Muscle of arm (tissue), 14 donors: ENCODE measurements at places on chromosomes 12 and 14. TPM values are rescaled to one million over a fixed set of nuclear protein-coding genes. Genes with fewer than 3 reads are reported as not detected.

Gene KLRC2
- 0.39 TPM for polyA plus RNA-seq

Gene HOXC10
- not detected for polyA plus RNA-seq

Gene ACSM4
- polyA plus RNA-seq: 0.20 TPM

GRCh38 chr12:66848967-66849366 is 170.1 kb upstream of the GRIP1 start:
- no peak for DNase-seq

DNA sequence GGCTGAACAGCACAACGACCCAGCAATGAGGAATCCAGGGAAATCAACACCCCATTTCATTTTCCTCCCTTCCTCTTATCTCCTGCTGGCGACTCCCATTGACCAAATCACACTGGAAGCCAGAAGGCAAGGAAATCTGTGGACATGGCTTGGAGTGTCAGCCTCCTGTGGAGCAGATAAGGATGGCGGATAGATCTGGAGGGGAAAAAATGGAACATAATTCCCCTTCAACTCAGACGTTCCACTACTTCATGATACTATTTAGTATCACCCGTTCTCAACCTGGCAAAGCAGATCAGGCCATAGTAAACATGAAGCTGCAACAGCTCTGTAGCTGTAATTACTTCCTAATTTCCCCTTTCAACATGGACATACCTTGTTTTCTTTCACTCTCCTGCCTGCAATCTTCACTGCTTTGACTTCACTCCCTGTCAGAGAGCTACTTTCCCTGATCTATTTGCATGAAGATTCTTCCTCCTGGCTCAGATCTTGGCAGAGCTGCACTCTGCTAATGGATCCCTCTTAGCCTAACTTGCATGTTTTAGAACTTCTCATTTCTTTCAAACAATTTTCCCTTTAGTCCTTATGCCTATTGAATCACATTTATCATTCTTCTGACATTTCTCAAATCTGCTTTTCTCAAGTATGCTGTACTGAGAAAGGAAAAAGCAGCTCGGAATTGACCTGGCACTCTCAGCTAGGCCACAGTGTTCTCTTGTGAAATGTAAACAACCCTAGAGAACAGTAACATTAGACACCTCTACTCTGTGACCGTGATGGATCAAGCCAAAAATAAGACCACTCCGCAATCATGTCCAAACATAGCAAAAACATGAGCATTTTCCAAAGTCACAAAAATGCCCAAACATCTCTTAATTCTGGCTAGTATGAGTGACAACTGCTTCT is 135.1 kb downstream of the ETNK1 start:
- no peak for DNase-seq

Gene NAV3
- 14.4 TPM for polyA plus RNA-seq

GRCh38 chr14:77265561-77266335 is 5.3 kb downstream of the NGB start:
- DNase-seq: no peak

- no peak for DNase-seq
Measured at GRCh38 chr14:38505221-38505972, 249.5 kb upstream of the CLEC14A start.

- DNase-seq: no peak
Measured at GRCh38 chr12:46367351-46368029, 5.1 kb downstream of the SLC38A2 start.

DNA sequence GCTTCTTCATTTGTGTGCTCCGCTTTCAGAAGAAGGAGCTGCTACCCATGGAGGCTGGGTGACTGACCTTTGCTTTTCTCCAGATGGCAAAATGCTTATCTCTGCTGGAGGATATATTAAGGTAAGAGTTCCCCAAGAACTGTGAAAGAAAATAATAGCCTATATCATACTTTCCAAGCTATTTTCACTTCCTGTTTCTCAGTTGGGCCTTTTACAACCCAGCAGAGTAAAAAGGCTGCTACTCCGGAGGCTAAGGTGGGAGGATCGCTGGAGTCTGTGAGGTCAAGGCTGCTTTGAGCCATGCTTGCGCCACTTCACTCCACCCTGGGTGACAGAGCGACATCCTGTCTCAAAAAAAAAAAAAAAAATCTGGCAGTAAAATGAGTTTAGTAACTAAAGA is 82.1 kb downstream of the APAF1 start:
- no peak for DNase-seq

Gene MMP14
- polyA plus RNA-seq: 114 TPM

- no peak for DNase-seq
Measured at GRCh38 chr12:44174053-44174452, 338.2 kb downstream of the TMEM117 start.

DNA sequence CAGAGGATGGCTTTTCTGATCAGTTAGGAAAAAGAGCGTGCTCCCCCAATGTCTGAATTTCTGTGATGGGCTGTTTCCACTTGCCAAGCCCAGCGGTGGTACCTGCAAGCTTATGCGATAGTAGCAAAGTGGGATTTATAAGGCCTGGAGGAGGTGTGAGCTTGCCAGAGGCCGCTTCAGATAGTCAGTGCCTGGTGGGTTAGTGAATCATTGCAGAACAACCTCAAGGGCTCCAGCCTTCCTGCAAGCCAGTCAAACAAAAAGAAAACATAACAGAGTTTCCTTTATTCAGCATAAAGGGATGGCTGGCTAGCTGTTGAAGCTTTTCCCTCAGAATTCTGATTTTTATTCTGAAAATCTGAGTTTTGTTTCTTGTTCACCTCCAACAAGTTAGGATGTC is 7.6 kb upstream of the BMP4 start:
- no peak for DNase-seq

DNA sequence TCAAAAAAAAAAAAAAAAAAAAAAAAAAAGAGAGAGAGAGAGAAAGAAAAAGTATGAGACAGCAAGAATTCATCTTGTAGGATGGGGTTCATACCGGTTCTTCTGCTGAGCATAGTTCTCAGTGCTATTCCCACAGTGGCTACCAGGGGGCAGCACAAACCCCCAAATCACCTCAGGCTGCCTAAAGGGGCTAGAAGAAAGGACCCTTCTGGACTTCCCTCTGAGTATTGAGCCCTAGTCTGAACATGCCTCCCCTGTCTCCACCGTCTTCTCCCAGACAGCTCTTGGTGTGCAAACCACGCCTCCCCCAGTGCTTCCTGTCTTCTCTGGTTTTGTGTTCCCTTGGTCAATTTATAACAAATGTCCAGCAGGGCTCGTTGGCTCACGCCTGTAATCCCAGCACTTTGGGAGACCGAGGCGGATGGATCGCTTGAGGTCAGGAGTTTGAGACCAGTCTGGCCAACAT is 31.3 kb upstream of the SMUG1 start:
- peak; percentile 84 for DNase-seq

DNA sequence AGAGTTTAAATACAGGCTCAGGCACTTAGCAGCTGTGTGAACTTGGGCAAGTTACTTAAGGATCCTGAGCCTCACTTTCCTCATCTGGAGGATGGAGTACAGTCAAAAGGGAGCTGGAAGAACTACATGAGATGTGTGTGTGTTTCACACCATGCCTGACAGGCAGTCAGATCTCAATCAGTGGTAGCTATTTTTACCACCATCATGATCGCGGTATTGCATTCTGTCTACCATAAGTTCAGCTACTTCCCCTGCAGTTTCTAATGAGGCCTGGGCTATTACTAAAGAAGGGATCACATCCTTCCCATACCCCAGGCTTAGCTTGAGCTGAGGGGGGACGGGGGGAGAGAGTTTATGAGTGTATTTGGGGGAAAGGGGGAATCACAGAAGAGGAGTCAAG is 7.0 kb downstream of the AQP6 start:
- no peak for DNase-seq

Gene KRT79
- not detected for polyA plus RNA-seq

GRCh38 chr14:100532906-100533655 is 54.1 kb downstream of the BEGAIN start:
- DNase-seq: no peak

- DNase-seq: peak; percentile 72
Measured at GRCh38 chr14:25750436-25750835, 700.5 kb upstream of the STXBP6 start.

DNA sequence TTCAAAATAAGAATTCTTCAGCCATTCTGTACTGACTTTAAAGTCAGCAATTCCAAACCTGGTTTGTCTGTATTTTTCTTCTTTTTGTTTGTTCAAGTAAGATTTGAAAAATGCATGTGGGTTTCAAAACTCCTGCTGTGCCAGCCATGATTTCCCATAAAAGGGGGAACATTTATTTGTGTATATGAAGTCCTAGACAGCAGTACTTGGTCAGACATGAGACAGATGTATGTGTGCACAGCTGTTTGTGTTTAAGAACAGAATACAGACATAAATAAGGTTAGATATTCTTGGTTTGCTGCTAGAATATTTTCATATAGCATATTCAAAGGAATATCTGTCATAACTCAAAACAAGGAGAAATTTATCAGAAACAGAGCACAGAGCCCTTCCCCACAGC is 236.0 kb downstream of the ADAMTS20 start:
- DNase-seq: no peak

DNA sequence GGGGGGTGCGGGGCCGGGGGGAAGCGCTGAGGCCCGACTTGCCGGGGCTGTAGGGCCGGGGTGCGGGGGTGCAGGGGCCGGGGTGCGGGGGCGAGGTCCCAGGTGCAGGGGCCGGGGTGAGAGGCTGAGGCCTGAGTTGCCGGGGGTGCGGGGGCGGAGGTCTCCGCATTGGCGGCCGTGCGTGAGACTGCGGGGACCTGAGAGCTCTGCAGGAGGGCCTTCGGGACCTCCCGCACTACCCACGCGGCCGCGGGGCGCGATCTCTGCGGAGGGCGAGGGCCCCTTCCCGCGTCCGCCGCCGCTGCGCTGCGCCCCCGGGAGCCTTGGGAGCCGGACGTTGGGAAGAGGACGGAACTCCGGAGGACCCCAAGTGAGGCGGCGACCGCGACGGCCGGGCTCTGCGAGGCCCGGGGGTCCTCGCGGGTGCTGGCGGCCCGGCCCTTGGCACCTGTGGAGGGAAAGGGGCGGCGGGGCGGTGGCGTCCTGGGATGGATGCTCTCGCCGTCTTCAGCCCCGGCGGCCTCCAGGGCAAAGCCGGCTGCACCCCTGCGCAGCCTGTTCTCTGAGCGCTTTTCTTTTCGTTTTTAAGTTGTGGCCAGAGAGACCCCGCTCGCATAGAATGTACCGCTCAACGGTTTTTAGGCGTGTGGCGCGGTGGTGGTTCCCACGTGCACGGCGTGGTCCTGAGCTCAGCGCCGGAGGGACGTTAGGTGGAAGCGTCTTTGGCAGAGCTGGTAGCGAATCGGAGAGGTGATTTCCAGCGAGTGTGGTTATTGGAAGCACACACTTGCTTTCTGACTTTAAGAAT is 1.3 kb downstream of the PIWIL1 start:
- no peak for DNase-seq

DNA sequence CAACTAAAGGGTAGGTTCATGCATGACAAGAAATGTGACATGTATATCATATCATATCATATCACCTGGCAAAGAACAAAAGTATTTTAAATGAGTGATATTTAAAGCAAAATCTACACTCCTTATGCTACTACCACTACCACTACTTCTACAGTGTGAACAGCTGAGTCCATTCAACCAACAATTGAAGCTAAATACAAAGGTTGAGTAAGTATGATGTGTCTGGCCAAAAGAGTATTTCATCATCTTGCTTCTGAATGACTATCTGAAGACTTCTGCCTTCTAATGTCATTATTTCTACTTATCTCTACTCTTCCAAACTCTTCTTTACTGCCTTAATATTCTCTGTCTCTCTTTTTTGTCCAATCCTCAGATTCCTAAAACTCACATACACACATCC is 292.6 kb upstream of the CAND1 start:
- DNase-seq: no peak

Gene TAS2R50
- polyA plus RNA-seq: not detected

DNA sequence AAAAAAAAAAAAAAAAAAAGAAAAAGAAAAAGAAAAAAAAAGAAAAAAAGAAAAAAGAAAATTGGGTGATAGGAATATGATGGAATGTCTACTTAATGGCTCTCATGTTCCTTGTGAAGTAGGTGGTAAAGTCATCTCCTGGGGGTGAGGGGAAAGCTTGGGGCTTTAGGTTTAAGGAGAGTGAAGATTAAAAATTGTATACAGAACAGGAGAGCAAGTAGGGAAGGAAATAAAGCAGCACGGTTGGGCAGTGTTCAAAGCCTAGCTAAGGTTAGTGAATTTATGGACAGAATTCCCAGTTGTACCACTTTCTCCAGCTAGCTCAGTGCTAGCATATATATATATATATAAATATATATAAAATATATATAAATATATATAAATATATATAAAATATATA is 40.0 kb upstream of the SLC2A13 start:
- no peak for DNase-seq

GRCh38 chr14:75141967-75142366 is 15.1 kb upstream of the NEK9 start:
- no peak for DNase-seq

DNA sequence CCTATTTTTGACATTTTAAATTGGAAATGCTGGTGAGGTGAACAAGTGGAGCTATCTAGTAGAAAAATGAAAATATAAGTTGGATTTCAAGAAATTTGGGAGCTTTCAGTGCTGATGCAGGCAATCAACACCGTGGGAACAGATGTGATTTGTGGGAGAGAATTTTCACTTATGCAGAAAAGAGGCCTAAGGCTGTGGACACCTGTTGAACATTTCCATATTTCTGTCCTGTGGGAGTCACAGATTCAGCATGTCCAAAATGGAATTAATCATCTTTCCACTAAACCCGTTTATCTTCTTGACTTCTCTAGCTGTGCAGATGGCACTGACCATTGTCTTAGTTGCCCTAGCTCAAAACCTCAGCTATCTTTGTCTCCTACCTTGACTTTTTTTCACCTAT is 2.5 kb upstream of the GPATCH2L start:
- DNase-seq: no peak

DNA sequence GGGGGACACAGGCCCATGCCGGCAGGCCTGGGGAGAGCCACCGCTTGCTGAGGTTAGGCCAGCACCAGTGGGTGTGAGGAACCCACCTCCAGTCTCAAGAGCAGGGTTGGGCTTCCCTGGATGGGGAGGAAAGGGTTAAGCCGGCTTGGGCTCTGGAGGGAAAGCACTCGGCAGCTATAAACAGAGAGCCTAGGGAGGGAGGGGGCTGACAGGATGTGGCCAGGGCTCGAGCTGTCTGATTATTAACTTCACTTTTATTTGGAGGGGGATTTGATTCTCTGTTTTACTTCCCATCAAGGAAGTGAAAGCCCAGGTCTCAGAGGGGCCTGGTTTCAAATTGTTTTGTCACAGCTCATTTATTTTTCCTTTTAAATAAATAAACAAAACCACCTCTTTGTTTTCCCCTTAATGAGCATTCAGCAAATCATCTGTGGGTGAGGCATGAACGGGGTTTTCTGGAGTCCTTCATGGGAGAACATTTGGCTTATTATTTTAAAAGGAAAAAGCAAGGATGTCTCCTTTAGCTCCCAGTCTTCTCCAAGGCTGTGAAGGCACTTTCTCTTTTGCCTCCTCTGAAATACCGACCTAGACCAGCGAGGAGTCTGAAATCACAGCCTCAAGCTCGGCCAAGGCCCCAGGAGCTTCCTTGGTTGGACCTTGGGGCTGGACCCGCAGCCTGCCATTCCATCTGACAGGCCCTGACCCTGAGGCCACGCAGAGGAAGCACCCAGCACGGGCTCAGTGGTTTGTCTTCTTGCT is 21.9 kb upstream of the ZFP36L1 start:
- DNase-seq: no peak

- no peak for DNase-seq
Measured at GRCh38 chr12:96321941-96322340, 78.3 kb downstream of the CDK17 start.

Gene POTEM
- not detected for polyA plus RNA-seq
